ENCODE measurements at places on chromosomes 16 and 17.

GRCh38 chr17:7295230-7296180 lies 1.1 kb upstream of the YBX2 start:
- no peak for DNase-seq

GRCh38 chr16:19406891-19407491 lies 10.7 kb upstream of the TMC5 start:
- DNase-seq: no peak

GRCh38 chr16:81443688-81444447 lies 740 bp upstream of the CMIP start:
- DNase-seq: no peak

- DNase-seq: no peak
Observed at GRCh38 chr17:36504156-36504545, 17.7 kb downstream of the ZNHIT3 start.

- no peak for DNase-seq
Observed at GRCh38 chr17:49971848-49972485, 3.0 kb downstream of the DLX4 start.

GRCh38 chr16:27929818-27930217 lies 133.7 kb downstream of the GSG1L start:
- no peak for DNase-seq

GRCh38 chr17:3026125-3026855 lies 37.1 kb downstream of the OR1D5 start:
- no peak for DNase-seq

DNA sequence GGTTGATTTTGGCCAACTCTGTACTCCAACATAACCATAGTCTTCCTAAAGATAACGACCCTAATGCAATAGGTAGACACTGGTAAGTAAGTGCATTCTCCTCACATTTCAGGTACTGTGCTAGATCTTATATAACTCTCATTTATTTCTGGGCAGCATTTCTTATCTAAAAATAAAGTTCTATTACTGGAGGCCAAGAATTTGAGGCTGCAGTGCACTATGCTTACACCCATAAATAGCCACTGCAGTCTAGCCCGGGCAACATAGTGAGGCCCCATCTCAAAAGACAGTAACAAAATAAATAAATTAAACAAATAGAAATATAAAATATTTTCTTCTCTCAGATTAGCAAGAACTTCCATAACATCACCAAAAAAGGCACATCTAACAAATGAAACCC lies 12.7 kb downstream of the CLEC3A start:
- no peak for DNase-seq

DNA sequence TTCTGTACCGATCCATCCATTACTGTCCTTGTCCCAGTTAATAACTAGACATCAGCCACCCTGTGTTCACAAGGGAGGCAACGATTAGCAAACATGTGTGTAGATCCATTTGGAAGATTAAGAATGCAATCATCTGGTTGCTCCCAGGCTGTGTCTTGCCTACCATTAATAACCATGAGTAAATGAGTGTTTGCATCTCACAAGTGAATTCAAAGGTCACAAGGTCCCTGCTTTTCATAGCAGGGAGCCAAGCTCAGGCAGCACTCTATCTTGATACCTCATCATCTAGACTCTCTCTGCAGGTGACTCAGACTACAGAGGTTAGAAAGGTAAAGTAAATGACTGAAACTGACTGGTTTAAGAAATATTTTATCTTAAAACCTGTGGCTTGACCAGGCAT lies 25.3 kb downstream of the VWA3A start:
- DNase-seq: no peak

DNA sequence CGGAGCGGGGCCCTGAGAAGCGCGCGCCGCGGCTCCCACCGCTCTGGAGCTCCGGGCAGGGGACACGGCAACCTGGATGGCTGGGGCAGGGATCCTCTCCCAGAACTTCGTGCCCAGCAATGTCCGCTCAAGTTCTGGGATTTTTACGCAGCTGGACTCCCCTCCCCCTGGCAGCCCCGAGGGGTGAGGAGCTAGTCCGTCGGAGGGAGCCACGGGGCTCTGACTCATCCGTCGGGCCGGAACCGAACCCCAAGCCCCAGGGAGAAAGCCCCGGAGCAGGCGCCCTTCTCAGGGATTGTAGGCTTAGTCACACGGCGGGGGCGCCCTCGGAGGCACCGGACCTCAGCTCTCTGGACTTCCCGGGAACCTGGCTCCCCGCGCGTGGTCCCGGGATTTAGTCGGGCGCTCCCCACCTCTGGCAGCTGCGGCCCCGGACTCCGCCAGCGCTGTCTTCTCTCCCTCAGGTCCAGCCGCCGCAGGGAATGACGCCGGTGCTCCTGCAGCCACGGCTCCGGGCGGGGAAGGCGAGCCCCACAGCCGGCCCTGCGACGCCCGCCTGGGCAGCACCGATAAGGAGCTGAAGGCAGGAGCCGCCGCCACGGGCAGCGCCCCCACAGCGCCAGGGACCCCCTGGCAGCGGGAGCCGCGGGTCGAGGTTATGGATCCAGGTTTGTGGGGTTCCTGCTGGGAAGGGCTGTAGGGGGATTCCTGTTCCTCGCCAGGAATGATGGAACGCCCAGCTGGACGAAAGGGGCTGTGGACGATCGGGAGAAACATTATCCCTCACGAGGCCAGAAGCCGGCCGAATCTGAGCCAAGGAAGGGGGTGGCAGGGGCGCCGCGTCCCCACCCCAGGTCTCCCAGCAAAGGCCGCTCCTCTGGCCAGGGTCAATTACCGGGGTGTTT lies 830 bp downstream of the SPHK1 start:
- DNase-seq: no peak

DNA sequence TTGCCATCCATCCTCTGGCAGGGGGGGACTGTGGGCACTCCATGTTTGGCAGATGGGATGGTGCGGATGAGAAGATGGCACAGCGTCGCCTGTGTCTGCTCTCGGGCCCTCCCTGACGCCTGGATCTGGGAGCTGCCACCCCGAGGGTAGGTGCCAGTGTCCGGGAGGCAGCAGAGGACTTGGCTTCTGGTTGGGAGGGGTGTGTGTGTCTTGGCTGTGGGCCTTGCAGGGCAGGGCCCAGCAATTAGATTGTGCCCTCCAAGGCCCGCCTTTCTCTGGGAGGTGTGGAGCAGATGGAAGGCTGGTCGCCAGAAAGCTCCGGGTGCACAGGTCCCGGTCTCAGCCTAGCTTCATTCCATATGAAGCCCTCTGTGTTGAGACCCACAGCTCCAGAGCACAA lies 1.4 kb downstream of the RAP1GAP2 start:
- DNase-seq: no peak

GRCh38 chr17:31475378-31476162 lies 84.1 kb downstream of the RAB11FIP4 start:
- no peak for DNase-seq

DNA sequence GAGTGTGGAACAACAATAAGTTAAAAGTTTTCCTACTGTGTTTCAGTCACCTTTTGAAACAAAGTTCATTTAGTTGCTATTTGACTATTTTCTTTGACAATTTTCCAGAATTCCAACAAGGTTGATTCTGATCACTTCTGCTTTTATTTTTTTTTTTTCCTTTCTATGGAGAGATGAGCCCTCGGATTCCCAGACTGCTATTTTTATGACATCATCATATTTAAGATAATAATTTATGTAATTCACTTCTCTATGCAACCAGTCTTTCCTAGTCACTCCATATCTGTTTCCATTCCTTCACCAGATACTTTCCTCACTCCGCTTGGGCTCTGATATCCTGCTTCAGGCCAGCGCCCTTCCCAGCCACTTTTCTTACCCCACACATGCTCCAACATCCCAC lies 8.1 kb downstream of the OR4D2 start:
- DNase-seq: no peak

DNA sequence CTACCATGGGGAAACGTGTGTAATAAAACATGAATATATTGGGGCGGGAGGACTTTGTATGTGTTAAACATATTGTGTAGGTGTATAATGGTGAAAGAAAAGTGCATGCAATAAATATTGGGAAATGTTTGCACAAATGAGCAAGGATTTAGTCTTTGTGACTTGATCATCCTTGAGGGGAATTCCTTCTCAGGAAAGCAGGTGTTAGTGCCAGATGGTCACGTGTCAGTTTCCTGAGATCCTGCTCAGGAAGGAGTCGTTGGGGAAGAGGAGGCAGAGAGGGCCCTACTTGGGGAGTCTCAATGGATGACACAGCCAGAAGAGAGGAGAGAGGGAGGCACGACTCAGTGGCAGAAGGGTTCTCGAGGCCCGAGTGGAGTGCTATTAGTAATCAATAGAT lies 53.2 kb downstream of the MSI2 start:
- no peak for DNase-seq

DNA sequence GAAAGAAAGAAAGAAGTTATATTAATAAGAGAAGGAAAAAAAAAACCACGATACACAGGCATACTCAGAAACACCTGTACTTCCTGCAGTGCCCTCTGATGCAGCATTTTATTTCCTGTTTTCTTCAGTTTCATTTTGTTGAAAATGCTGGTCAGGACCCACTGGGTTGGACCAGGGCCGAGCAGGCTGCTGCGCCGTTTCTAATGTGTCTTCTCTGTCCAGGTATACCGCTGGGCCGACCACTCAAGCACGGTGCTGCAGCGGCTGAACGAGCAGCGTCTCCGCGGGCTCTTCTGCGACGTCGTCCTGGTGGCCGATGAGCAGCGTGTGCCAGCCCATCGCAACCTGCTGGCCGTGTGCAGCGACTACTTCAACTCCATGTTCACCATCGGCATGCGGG lies 8.3 kb downstream of the KLHL36 start:
- no peak for DNase-seq

GRCh38 chr16:88936556-88937205 lies 40.3 kb downstream of the CBFA2T3 start:
- no peak for DNase-seq

DNA sequence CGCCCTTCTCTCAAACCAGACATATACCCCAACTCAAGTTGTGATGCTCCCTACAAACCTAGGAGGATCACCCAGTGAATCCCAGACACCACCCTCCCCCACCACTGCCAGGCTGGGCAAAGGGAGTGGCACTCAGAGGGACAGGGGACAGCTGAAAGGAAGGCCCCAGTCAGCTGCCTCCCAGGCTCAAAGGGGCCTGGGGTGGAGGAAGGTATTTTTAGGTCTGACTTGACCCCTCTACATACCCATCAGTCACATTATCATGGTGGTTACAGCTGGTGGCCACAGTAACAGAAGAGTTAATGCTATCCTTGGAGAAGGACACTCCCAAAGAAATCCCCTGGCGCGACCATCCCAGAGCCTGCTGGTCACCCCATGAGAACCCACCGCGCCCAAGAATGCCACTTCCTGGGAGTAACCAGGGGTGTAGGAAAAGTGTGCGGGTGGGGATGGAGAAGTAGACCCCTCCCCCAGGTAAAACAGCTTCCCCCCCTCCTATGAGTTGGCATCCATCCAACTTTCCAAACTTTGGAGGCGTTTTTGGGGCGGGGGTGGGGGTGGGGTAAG lies 1.1 kb downstream of the CACNB1 start:
- DNase-seq: no peak

DNA sequence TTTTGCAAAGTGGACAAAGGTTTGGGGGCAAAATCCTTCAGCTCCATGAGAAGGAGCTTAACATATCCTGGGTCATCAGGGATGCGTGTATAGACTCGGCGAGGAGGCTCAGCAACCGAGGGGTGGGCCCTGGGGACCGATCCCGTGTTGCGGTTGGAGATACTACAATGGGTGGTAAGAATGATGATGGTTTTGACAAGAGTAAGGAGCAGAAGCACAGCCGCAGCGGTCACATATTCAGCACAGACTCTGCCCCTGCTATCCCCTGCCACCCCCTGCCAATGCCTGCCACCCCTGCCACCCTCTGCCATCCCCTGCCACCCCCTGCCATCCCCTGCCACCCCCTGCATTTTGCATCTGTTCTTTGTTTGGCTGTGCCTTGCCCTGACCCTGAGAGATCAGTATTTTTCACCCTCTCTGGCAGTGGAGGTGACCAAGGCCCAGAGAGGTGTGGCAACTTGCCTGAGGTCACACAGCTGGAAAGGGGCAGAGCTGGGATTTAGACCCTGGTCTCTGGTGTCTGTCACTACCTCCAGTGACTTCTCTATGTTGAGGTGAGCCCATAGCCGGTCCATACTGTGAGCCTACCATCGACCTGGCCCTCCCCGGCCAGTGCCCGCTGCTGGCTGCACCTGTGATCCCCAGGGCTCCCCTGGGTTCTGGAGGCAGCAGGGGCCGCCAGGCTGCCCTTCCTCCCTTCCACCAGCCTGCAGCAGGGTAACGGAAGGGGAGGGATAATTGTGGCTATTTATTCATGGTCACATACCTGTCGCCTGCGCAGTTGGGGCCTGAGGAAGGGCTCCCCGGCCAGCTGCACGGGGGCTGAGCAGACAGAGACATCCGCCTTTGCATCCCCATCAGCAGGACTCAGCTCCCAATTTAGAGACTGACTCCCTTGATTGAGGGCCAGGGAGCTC lies 74.9 kb upstream of the CBX4 start:
- DNase-seq: no peak

- no peak for DNase-seq
Observed at GRCh38 chr17:19583871-19584270, 50.2 kb downstream of the SLC47A1 start.

- no peak for DNase-seq
Observed at GRCh38 chr16:84004442-84004841, 36.4 kb downstream of the NECAB2 start.

GRCh38 chr16:31006086-31006385 lies 4.4 kb downstream of the STX1B start:
- DNase-seq: no peak

DNA sequence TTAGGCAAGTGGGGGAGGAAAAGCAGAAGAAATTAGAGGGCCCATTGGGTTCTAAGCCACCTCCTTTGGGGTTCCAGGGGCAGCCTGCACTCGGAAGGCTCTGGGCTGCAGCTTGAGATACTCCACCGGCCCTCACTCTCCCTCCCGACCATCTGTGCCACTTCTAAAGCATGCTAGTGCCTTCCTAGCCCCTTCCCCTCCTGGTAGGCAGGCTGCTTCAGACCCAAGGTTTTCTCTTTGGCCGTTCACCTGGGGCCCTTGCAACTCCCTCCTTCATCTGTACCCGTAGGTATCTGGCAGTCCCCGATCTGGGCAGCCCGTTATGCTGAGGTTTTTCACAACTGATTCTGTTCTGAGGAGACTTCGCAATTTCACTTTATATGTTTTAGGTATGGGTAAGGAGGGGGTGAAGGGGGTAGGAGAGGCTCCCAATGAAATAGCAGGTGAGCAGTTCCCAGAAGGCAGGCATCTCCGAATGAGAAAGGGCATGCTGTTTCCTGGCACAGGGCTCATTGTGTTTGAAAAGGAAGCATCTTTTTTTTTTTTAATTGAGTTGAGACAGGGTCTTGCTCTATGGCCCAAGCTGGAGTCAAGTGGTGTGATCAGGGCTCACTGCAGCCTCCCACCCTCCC lies 98.7 kb downstream of the RAB11FIP4 start:
- no peak for DNase-seq

GRCh38 chr16:87144232-87144631 lies 173.0 kb downstream of the C16orf95 start:
- no peak for DNase-seq

GRCh38 chr17:45783593-45784292 lies 377 bp upstream of the CRHR1 start:
- DNase-seq: peak; percentile 8

GRCh38 chr17:83109386-83109785 lies 30.0 kb downstream of the METRNL start:
- no peak for DNase-seq

- DNase-seq: no peak
Observed at GRCh38 chr17:60065136-60065535, 13.6 kb downstream of the HEATR6 start.

GRCh38 chr16:67428146-67428731 lies 2.7 kb upstream of the HSD11B2 start:
- DNase-seq: peak; percentile 62
